Lung (tissue), 17 donors: ENCODE measurements at places on chromosomes 13 and 19. TPM values are rescaled to one million over a fixed set of nuclear protein-coding genes. Genes with fewer than 3 reads are reported as not detected.
A peak's percentile ranks its signal among the peaks of the same experiment; 100 is the strongest.

- DNase-seq, result peak; percentile 68
Measured at GRCh38 chr19:3682741-3683404, 17.4 kb downstream of the PIP5K1C start.

GRCh38 chr19:3047496-3048189 lies 14.7 kb downstream of the TLE5 start:
- DNase-seq, result peak; percentile 92

DNA sequence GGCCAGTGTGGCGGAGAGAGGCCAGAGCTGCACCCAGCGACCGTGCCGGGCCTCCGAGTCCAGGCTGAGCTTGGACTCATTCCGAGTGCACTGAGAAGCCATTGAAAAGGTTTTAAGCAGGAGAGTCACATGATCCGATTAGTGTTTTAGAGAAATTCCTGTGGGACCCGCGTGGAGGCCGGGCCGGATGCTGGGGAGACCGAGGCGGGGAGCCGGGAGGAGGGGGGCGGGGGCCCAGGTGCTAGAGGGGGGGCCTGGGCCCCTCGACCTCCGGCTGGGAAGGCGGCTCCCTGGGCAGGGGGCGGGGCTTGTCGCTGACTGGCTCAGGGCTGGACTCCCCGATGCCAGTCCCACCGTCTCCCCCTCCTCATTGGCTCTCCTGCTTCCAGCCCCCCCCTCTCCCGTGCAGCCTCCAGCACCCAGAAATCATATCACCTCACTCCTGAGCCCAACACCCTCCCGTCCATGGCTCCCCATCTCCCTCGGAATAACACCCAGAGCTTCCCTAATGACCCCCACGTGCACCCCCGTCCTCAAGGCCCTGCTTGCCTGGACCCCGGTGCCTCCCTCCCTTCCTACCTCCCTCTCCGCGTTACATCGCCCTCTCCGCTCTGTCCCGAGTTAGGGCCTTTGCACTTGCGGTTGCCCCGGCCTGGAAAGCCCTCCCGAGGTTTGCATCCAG lies 5.2 kb upstream of the ZNF579 start:
- DNase-seq, result peak; percentile 91

- DNase-seq, result no peak
Measured at GRCh38 chr13:77784515-77784914, 87.0 kb downstream of the SLAIN1 start.

DNA sequence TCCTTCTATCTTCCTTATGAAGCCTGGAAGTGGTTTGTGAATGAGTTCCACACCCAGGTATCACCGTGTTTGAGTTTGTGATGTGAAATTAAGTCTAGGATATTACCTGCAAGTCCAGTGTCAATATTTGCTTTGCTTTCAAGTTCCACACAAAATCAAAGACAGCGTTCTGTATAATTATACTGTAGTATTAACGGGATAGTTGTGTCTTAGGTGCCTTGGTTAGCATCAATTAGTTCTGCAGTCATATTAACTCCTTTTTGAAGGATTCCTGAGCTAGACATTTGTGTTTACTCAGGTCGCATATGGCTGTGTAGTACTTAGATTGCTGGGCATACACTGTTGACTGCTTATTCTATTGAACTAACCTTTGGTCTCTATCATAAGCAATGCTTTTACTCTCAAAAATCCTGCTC lies 54.4 kb downstream of the ERCC5 start:
- DNase-seq, result no peak

GRCh38 chr13:30004204-30004603 lies 153.8 kb upstream of the UBL3 start:
- no peak for DNase-seq

- DNase-seq, result peak; percentile 44
Measured at GRCh38 chr19:46000491-46001246, 5.4 kb downstream of the CCDC61 start.

- DNase-seq, result no peak
Measured at GRCh38 chr19:43636121-43636683, 3.4 kb downstream of the CADM4 start.

GRCh38 chr13:109652531-109652930 lies 133.9 kb downstream of the IRS2 start:
- peak; percentile 41 for DNase-seq

SMIM44 gene
- not detected for total RNA-seq

DNA sequence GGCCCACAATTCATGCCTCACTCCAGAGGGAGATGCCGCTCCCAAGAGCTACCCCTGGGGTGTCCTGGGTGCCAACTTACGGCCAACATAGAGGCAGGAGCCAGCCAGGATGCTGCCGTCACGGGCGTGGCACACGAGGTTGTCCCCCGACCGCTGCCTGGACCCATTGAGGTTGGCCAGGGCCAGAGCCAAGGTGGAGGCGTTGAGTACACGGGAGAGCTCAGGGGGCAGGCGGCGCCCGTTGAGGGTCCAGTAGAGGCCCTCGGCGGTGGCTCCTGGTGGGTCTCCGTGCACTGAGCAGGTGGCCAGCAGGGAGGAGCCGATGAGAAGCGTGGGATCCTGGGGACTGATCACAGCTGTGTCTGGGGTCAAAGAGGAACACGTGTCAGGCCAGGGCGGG lies 7.1 kb downstream of the CRLF1 start:
- no peak for DNase-seq

DNA sequence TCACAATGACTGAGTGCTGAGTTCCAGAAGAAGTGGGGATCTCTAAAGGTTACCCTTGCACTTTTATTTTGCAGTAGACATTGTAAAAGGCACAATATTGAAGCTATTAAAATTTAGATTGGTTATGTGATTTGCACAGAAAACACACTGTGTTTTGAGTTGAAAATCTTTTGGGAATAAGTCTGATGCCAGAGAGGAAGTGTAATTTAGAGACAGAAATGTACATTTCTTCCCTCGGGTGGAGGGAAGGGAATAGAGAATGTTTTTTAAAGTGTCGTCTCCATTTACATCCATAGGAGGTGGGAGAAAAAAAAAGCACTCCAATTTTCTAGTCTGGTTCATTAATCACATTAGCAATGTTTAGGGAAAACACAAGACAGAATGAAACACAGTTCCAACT lies 465.8 kb downstream of the OLFM4 start:
- no peak for DNase-seq

ZIC5 gene
- total RNA-seq, result not detected

DNA sequence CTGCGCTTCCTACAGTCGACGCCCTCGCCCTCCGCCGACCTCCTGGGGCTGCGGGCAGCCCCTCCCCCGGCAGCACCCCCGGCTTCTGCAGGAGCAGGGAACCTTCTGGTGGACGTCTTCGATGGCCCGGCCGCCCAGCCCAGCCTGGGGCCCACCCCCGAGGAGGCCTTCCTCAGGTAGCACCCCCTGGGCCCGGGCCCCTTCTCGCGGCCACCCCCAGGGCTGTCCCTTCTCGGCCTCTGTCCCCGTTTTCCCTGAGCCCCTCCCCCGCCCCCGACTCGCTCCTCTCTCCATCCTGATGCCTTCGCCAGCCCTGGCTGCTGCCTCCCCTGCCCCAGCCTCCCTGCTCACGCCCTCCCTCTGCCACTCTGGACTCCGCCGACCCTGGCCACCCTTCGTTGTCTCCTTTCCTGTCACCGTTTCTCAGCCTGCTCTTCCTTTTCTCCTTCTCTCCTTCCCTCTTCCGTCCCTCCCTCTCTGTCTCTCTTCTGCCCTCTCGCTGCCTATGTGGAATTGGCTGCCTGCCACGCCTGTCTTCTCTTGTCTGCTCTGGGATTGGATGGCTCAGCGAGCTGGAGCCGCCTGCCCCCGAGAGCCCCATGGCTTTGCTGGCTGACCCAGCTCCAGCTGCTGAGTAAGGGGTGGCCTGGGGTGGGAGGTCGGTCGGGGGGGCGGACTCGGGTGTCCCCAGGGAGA lies 11.0 kb downstream of the FUZ start:
- peak; percentile 92 for DNase-seq

- DNase-seq, result no peak
Measured at GRCh38 chr13:82962397-82962796, 919.9 kb downstream of the SLITRK1 start.

- DNase-seq, result no peak
Measured at GRCh38 chr19:33703821-33704220, 82.1 kb downstream of the CHST8 start.
